ENCODE measurements at places on chromosomes 3 and 15. TPM values are rescaled to one million over a fixed set of nuclear protein-coding genes. Genes with fewer than 3 reads are reported as not detected.
A peak's percentile ranks its signal among the peaks of the same experiment; 100 is the strongest.

- peaks cover 4% of the 10 kb centered on the region for H3K4me1 ChIP-seq
- no peak for DNase-seq
- H3K36me3 ChIP-seq: no peaks in the 10 kb centered on the region
- no peak overlapping the region for H3K4me3 ChIP-seq
Observed at GRCh38 chr3:175001091-175001490, 142.0 kb downstream of the NAALADL2 start.

DNA sequence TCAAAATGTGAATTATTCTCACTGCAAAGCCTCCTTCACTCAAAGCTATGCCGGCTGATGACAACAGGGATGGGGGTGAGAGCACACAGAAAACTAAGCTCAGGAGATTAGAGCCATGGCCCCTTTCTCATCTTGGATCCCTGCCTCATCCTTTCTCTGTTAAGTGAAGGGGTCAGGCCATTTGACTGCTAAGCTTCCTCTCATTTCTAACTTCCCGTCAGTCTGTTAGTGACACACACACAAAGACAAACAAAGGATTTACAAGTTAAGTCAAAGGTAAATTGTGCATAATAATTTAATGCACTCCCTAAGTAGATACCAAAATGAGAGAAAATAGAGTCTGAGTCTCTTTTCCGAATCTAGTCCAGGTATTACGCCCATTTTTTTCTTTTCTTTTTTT, 1.2 kb downstream of the SS18L2 start:
- H3K27me3 ChIP-seq: no peaks in the 10 kb centered on the region
- DNase-seq: no peak
- H3K4me1 ChIP-seq: no peaks in the 10 kb centered on the region
- H3K27ac ChIP-seq: no peak overlapping the region
- no peak overlapping the region for H3K4me3 ChIP-seq

GRCh38 chr3:12221663-12222062, 63.0 kb upstream of the TIMP4 start:
- H3K36me3 ChIP-seq: no peaks in the 10 kb centered on the region
- no peak overlapping the region for H3K27ac ChIP-seq
- DNase-seq: no peak
- H3K27me3 ChIP-seq: no peaks in the 10 kb centered on the region
- H3K4me3 ChIP-seq: no peak overlapping the region

DNA sequence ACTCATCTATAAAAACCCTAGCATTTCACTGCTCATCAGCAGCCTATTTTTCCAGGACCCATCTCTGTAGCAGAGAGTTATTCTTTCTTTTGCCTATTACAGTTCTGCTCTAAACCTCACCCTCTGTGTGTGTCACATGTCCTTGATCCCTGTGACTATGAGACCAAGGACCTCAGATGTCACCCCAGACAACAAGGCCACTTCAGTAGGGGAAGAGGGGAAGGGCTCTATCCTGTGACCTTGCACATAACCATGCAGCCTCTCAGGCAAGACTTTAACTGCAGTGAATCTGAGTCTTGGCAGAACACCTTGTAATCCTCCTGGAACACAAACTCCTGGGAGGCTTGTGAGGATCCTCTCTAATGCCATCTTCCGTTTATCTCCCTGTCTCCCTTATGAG, 4.4 kb upstream of the ZNF589 start:
- H3K4me3 ChIP-seq: no peak overlapping the region
- H3K36me3 ChIP-seq: no peaks in the 10 kb centered on the region
- H3K27me3 ChIP-seq: no peaks in the 10 kb centered on the region

DNA sequence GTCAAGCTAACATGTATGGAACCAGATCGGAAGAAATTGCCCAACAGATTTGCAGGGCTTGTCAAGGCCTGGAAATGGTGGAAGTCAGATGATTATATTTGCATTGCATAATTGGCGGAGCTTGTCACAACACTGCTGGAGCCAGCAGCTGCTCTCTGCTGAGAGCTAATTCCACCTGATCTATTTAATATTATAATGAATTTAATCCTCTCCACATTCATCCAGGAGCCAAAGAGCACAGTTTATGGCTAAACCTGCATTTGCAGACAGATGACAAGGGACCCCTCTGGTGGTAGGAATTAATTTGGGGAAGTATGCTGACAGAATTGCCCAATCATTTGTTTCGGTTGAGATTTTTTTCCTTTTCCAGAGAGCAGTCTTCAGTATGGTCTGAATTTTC, 730.2 kb downstream of the TUSC7 start:
- peak; percentile 64 for DNase-seq
- no peaks in the 10 kb centered on the region for H3K36me3 ChIP-seq
- no peak overlapping the region for H3K4me3 ChIP-seq
- H3K4me1 ChIP-seq: no peaks in the 10 kb centered on the region
- no peak overlapping the region for H3K27ac ChIP-seq

- H3K4me3 ChIP-seq: no peak overlapping the region
- no peak overlapping the region for H3K27ac ChIP-seq
- no peaks in the 10 kb centered on the region for H3K36me3 ChIP-seq
- no peaks in the 10 kb centered on the region for H3K27me3 ChIP-seq
- DNase-seq: no peak
- H3K4me1 ChIP-seq: no peaks in the 10 kb centered on the region
Observed at GRCh38 chr3:16670191-16670590, 65.0 kb upstream of the DAZL start.

- no peak overlapping the region for H3K4me3 ChIP-seq
- no peak overlapping the region for H3K27ac ChIP-seq
- no peaks in the 10 kb centered on the region for H3K36me3 ChIP-seq
- no peaks in the 10 kb centered on the region for H3K4me1 ChIP-seq
Observed at GRCh38 chr3:86929046-86929445, 61.9 kb downstream of the VGLL3 start.

DNA sequence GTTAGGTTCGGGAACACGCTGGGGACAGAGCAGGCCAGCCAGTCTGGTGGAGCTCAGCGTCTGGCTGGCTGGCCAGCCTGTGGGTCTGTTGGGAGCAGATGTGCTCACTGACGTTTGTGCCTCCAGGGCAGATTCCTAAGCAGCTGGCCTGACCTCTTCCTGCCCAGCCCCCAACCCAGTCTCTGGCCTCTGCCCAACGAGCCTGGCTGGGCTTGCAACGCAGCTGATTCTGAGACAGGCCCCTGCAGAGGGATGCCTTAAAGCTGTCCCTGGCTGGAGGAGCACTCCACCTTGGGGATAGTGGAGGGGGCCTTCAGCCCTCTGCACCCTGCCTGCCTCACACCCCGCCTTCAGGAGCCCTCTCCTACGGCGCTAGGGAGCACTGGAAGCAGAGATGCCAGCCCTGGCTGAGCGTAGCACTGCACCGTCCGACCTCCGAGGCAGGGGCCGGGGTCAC, 46.0 kb downstream of the KLF13 start:
- no peaks in the 10 kb centered on the region for H3K27me3 ChIP-seq
- no peaks in the 10 kb centered on the region for H3K36me3 ChIP-seq
- no peak overlapping the region for H3K4me3 ChIP-seq
- peaks cover 19% of the 10 kb centered on the region for H3K4me1 ChIP-seq
- peak; percentile 68 for DNase-seq

DNA sequence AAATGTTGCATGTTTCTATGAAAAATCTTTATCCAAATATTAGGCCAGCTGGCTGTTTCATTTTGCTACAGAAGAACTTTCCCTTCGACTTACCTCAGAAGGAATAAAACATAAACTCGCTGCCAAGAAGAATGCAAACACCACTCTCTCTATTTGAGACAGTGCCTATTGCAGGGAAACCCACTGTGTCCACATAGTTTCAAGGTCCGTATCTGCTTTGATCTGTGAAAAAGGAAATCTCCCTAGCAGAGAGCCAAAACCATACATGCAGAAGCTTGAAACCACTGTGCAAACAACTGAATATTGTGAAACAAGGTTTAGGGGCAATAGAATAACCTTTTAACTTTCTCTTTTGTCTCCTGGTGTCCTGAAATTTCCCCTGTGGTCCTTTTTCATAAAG, 35.0 kb upstream of the CAPN7 start:
- no peak for DNase-seq
- H3K27me3 ChIP-seq: no peaks in the 10 kb centered on the region
- no peak overlapping the region for H3K27ac ChIP-seq

DNA sequence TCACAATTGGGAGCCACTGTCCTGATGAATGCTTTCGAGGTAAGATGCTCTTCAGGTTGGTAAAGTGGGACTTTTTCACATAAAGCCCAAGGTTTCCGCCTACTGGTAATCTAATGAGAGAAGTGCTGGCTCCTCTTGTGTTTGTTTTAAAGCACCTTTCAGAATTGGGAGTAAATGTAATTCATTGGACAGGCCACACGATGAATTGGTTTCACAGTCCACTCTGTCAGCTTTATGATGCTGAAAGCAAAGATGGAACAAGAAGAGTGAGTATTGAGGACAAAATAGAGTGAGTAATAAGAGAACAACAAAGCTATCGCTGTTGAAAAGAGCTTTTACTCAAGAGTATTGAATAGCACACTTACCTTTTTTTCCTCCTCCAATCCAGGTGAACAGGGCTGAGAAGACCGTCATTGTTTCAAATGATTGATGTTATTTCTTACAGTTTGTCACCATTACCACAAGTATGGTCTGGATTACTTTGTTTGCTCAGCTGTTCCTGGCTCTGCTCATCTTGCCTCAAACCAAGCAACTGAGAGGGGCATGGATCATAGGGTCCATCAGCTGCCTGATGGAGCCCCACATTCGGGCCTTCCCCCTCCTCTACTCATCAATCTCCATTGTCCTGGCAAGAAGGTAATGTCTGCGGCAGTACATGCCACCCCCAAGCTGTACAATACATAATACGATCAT, 136.1 kb upstream of the CNTN4 start:
- no peak overlapping the region for H3K4me3 ChIP-seq
- H3K4me1 ChIP-seq: no peaks in the 10 kb centered on the region
- H3K27me3 ChIP-seq: no peaks in the 10 kb centered on the region
- no peak for DNase-seq

DNA sequence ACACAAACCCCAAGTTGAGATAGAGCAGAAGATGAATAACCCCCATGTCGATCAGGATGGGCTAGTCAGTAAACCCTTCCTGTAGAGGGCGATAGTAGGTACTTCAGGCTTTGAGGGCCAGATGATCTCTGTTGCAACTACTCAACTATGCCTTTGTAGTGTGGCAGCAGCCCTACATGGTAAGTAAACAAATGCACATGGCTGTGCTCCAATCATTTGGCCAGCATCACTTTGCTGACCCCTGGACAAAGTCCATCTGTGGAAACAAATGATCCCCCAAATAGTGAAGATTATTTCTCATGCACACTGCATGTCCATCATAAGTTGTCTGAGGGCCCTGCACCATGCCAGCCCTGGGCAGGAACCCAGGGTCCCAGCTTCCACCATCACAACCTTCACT, 402.2 kb upstream of the PROK2 start:
- H3K4me3 ChIP-seq: no peak overlapping the region
- DNase-seq: no peak
- no peaks in the 10 kb centered on the region for H3K4me1 ChIP-seq
- H3K27ac ChIP-seq: no peak overlapping the region
- no peaks in the 10 kb centered on the region for H3K27me3 ChIP-seq

DNA sequence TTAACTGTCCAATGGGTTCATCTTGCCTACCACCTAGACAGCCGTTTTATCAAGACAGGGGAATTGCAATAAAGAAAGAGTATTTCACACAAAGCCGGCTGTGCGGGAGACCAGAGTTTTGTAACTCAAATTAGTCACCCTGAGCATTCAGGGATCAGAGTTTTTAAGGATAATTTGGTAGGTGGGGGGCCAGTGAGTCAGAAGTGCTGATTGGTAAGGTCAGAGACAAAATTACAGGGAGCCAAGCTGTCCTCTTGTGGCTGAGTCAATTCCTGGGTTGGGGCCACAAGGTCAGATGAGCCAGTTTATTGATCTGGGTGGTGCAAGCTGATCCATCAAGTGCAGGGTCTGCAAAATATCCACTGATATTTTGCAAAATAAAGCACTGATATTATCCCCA, 29.9 kb upstream of the GPD1L start:
- no peak for DNase-seq
- no peak overlapping the region for H3K4me3 ChIP-seq
- H3K36me3 ChIP-seq: no peaks in the 10 kb centered on the region

DNA sequence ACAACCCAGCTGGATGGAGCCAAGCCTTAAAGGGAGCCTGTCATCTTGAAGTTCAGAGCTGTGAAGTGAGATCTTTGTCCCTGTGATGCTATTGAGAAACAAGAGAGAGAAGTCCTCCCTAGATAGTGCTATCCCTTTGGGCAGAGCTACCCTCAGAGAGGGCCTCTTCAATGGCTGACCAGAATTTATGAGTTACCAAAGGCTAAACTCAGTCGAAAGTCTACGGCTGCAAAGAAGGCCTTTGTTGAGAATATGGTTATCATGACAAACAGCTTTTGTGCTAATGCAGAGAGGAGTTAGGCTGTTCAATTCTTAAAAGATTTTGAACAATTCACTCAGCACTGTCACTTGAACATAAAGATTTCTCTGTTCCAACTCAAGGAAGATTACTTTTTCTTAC, 65.9 kb upstream of the C3orf80 start:
- no peak overlapping the region for H3K27ac ChIP-seq
- H3K27me3 ChIP-seq: no peaks in the 10 kb centered on the region
- no peaks in the 10 kb centered on the region for H3K36me3 ChIP-seq
- H3K4me3 ChIP-seq: no peak overlapping the region

- no peaks in the 10 kb centered on the region for H3K27me3 ChIP-seq
- no peak overlapping the region for H3K27ac ChIP-seq
- peaks cover 7% of the 10 kb centered on the region for H3K36me3 ChIP-seq
- DNase-seq: no peak
Observed at GRCh38 chr15:83062768-83063180, 4.3 kb downstream of the BTBD1 start.

GRCh38 chr3:70766301-70766700, 453.9 kb upstream of the MDFIC2 start:
- DNase-seq: no peak
- peaks cover 3% of the 10 kb centered on the region for H3K27me3 ChIP-seq
- H3K27ac ChIP-seq: no peak overlapping the region
- no peaks in the 10 kb centered on the region for H3K4me1 ChIP-seq
- no peaks in the 10 kb centered on the region for H3K36me3 ChIP-seq

- no peaks in the 10 kb centered on the region for H3K27me3 ChIP-seq
- no peak overlapping the region for H3K27ac ChIP-seq
- H3K36me3 ChIP-seq: peaks cover 14% of the 10 kb centered on the region
- H3K4me3 ChIP-seq: no peak overlapping the region
- H3K4me1 ChIP-seq: no peaks in the 10 kb centered on the region
- no peak for DNase-seq
Observed at GRCh38 chr3:168034152-168034928, 61.4 kb downstream of the GOLIM4 start.

GRCh38 chr3:127157171-127157828, 35.6 kb upstream of the PRR23E start:
- H3K27me3 ChIP-seq: peaks cover 3% of the 10 kb centered on the region
- no peak overlapping the region for H3K4me3 ChIP-seq
- DNase-seq: no peak
- H3K27ac ChIP-seq: no peak overlapping the region
- no peaks in the 10 kb centered on the region for H3K4me1 ChIP-seq

DNA sequence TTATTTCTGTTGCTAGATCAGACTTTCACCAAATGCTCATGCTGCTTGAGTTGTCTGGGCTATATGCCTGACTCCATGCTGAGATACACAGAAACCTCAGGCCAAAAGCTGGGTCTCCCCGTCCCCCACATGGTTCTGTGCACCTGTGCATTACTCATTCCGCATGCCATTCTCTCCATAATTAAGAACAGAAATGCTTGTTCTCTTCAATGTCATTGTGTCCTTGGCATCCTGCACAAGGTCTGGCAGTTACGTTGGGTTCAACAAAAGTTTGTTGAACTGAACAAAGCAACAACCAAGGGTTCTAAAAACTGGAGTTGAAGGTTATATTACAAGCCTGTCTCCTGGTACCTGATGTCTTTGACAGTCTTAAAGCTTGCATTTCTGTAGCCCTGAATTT, 177.5 kb downstream of the FNDC3B start:
- DNase-seq: no peak
- H3K27me3 ChIP-seq: no peaks in the 10 kb centered on the region
- peaks cover 49% of the 10 kb centered on the region for H3K4me1 ChIP-seq
- H3K36me3 ChIP-seq: no peaks in the 10 kb centered on the region
- no peak overlapping the region for H3K27ac ChIP-seq
- no peak overlapping the region for H3K4me3 ChIP-seq

Gene FBXO40
- total RNA-seq: 0.03 TPM

Gene CELSR3
- total RNA-seq: 1.7 TPM

Gene KIF15
- total RNA-seq: 4.0 TPM

Gene OXTR
- 3.5 TPM for total RNA-seq

Data from lung (tissue), 17 donors.